ENCODE measurements at places on chromosomes 11 and 22.

DNA sequence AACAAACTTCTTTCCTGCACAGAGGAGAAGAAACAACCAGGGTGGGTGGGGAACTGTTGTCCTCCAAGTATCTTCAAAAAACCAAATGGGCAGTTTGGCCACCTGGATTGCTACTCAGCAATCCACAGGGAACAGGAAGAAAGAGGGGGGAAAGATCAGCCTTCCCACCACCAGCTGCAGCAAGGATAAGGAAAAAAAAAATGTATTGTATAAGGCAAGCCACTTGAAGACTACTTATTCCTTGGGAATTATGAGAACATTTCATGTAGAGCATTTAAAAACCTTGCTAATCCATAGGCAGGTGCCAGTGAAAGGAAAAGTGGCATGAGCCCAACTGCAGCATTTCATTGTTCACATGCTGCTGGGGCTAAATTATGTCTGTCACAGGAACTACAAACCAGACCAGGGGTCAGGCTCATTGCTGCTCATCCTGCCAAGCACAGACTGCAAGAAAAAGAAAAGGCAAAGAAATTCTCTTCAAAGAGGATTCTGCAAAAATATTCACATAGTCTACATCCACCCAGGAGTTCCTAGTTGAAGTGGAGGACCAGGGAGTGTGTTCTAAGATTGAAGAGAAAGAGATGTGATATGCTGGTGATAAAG, 2.2 kb downstream of the RAB30 start:
- DNase-seq = no peak

GRCh38 chr22:30251711-30252110, 5.2 kb upstream of the LIF start:
- no peak for DNase-seq

DNA sequence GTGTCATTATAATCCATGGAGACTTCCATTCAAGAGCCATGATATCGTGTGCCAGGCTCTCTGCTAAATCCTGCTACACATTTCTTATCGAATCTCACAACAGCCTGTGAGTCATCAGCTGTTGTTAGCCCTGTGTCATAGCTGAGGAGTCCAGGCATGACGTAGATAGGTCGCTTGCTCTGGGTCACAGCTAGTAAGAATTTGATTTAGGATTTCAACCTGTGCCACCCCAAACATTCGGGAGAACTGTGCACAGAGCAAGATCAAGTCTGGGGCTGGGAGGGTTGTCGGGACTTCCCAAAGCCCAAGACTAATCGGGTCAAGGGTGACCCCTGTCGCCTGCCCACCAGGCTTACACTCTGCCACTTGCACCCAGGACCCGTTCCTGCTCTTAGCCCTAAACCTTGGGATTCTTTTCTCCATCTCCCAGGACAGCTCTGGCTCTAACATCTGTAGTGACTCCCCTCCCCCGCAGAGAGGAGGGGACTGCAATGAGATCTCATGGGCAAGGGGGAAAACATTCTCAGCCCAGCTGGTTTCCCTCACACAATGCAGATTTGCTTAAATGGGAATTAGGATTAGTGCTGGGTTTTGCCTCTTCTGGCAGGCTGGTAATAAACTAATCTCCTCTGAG, 34.3 kb downstream of the TSPAN18 start:
- DNase-seq = no peak

DNA sequence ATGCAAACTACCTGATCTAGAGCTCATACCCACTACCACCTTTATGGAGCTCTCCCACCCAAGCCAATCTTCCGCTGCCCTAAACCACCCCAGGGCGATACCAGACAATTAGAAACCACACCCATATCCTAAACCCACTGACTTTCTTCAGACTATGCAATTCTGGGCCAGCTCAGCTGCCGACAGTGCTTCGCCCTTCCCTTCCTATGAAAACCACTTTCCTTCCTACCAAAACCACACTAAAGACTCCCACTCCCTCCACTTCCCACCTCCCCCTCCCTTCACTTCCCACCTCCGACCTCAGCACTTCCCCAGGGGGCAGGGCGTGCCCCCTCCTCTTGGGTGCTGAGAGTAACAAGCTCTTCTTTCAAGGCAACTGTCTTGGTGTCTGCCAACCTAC, 25.1 kb downstream of the B3GAT1 start:
- DNase-seq = no peak

DNA sequence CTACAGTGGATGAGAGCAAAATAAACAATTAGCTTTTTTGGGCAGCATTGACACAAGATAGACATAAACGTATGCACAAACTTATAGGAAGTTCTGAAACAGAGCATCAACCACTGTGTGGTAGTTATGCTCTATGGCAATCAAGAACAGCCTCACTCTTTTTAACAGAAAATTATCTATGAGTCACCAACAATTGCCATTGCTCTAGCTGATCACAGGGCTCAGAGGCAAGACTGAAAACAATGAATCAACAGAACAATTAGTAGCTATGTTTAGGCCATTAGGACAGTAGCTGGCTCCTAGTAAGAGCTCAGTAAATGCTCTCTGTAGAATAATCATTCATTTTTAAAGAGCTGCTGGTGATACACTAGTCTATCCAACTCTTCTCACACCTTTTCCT, 34.9 kb upstream of the PICALM start:
- no peak for DNase-seq

- DNase-seq = no peak
Measured at GRCh38 chr11:71238285-71238875, 14.0 kb downstream of the SHANK2 start.

DNA sequence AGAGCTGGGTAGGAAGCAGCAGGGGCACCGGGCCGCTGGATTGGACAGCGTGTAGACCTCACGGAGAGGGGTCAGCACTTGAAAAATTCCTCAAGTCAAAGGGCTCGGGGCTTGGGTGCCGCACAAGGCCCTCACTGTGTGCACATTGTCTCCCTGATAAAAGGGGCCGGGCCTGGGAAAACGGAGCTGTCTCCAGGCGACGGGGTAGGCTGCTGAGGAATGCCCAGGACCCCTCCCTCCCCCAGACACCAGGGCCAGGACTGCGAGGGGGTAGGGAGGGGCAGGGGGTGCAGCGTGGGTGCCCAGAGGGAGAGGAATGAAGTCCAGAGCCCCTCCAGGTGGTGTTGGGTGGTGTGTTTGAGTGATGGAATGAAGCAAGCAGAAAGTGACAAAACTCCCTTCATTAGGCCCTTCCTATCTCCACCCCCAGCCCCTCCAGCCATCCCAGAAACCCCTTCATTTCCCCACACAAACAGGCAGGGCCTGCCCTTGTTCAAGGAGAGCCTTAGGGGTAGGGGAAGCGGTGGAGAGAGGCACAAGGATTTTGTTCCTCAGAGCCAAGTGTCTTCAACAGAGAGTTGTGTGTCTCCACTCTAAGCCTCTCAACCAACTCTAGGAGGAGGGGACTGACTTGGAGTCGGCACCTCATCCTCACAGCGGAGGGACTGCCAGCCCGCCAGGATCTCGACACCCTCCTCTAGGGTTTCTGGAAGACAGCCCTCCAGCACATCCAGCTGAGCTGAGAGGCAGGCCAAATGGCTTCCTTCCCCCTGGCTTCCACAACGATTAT, 63.9 kb downstream of the SYN3 start:
- no peak for DNase-seq

- DNase-seq = no peak
Measured at GRCh38 chr22:35335936-35336781, 36.5 kb downstream of the TOM1 start.

GRCh38 chr22:40452730-40453487, 82.5 kb downstream of the SGSM3 start:
- DNase-seq = no peak

DNA sequence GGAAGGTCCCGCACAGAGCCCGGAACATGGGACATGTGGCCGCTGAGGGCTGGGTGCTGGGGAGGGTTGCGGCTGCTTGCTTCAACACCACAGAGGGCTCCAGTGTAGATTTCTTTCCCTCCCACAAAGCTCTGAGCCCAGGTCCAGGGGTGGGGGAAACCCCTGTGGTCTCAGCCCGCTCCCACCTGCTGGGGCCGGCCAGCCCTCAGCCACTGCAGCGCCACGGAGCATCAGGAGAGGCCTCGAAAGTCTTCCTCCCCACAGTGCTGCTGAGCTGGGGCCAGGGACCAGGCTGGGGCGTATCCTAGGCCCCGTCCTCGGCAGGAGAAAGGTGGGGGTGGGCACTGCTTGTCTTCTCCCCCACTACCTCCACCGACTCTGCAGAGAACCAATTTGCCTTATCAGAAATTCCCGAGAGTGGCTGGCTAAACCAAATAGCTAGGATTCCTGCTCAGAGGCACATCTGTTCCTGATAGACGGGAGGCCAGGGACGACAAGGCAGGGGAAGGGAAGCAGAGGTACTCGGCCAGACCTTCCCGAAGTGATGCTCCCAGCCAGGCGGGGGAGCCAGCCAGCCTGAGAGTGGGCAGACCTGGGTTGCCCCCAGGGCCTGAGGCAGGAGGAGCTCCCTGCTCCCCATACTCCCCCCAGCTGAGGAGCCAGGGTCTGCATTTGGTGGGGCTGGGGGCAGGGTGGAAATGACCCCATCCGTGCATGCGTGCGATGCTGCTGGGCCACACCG, 18.7 kb downstream of the IGF2 start:
- DNase-seq = no peak

GRCh38 chr11:35748644-35749043, 86.1 kb downstream of the TRIM44 start:
- no peak for DNase-seq

DNA sequence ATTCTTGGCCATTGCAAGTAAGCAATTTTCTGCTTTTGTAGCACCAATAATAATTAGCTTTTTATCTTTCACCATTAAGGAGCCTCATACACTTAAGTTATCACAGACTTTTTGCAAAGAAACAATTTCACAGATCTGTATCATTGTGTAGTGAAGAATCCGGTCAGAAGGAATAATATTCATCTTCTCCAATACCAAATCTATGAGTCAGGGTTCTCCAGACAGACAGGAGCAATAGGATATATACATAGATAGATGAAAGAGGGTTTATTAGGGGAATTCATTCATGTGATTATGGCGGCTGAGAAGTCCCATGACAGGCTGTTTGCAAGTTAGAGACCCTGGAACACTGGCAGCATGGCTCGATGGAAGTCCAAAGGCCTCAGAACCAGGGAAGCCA, 82.9 kb upstream of the UBASH3B start:
- no peak for DNase-seq

DNA sequence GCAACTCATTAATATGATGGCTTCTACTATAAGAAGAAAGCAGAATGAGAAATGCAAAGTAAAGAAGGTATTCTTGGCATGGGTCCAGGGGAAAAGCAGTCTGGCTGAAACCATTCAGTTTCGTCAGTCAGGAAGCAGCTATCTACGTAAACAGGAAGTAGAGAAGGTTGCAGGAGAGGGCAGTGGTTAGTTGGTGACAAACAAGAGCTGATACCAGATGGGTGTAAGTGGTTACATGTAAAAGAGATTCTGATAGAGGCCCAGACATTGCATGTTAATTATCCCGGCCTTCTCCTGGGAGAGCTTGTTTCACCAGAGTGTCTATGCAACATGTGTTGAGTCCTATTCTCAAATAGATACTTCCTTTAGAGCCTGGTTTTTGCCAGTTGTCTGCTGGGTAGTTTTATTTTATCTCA, 58.4 kb upstream of the PSMA1 start:
- DNase-seq = no peak

- no peak for DNase-seq
Measured at GRCh38 chr11:64542172-64543125, 48.6 kb upstream of the SLC22A12 start.

- no peak for DNase-seq
Measured at GRCh38 chr11:121829159-121829643, 286.8 kb downstream of the BLID start.

DNA sequence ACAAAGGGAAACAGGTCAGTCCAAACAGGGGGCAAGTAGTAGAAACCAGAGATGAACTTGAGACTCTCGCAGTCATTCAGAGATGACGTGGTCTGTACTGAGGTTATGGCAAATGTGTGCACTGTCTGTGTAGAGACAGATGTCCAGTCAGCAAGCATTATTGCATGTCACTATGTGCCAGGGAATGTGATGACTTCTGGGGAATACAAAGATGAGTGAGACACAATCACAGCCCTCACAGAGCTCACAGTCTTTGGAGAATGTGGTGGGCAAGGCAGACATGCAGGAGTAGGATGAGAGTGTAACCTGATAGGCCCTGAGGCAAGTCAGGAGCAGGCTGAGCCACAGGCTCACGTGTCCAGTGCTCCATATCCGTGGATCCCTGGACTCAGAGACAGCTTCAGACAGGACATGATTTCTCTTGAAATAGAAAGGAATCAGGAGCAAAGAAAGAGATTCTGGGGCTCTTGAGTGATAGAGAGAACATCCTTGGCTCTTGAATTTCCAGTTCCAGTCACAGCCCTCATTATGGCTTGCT, 550.7 kb downstream of the ETS1 start:
- DNase-seq = no peak

GRCh38 chr11:122920579-122920978, 38.0 kb downstream of the JHY start:
- no peak for DNase-seq

GRCh38 chr11:15035283-15035682, 38.1 kb upstream of the CALCB start:
- DNase-seq = no peak

DNA sequence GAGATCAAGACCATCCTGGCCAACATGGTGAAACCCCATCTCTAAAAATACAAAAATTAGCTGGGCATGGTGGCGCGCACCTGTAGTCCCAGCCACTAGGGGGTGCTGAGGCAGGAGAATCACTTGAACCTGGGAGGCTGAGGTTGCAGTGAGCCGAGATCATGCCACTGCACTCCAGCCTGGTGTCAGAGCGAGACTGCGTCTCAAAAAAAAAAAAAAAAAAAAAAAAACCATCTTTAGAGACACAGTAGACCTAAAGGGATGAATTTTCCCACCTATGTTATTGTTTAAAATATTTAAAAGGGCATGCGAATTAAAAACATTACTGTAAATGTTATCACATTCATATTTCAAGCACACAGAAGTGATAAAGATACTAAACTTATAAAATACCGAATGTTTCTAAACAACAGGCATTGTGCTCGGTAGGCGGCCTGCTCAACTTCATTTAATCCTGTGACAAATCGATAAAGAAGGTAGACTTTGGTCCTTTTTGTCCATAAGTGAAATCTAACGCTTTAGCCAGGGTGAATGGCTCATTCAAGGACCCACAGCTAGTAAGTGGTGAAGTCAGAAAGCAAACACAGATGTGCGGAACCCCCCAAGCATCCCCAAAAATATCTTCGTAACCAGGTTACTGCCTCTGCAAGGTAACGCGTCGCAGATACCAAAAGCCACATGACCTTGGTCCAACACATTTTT, 16.1 kb downstream of the NCAPD3 start:
- no peak for DNase-seq

DNA sequence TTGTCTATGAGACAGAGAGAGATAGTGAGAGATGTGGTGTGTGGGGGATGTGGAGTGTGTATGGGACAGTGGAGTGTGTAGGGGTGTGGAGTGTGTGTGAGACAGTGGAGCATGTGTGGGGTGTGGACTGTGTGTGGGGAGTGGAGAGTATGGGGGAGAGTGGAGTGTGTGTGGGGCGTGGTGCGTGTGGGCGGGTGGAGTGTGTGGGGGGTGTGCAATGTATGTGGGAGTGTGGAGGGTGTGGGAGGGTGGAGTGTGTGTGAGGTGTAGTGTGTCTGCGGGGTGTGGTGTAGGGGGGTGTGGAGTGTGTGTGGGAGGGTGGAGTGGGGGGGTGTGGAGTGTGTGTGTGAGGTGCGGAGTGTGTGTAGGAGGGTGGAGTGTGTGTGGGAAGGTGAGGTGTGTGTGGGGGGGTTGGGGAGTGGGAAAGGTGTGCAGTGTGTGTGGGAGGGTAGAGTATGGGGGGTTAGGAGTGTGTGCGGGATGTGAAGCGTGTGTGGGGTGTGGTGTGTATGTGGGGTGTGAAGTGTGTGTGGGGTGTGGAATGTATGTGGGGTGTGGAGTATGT, 356.9 kb downstream of the CADM1 start:
- no peak for DNase-seq
